ENCODE measurements at places on chromosomes 4 and X.

DNA sequence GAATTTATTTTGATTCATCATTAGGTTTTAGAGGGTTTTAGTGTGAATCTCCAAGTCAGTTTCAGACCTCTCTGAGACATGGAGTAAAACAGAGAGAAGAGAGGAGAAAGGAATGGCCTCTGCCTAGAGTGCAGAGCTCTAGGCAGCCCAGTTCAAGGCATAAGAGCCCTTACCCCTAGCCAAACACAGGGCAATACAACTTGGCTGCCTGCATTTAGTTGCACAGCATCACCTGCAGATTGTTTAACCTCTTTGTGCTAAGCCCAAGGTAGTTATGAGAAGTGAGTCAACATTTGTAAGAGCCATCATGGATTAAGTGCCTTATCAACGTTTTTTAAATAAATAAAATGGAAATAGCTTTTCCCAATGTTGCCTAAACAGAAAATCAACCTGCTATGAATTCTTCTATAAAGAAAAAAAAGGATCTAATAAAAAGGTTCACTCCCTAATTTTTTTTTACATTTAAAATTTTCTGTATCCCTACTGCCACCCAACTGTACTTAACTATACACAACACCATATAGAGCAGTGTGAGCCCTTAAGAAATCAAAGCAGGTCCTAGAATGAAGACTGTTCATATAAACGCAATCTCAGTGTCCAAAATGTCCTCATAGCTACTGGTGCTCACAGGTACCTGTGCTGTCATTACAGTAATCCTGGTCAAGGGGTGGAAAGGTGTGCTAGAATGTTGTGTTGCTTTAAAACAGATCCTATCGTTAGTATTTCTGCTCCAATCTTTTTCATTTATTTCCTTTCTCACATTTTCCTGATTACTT, 36.0 kb downstream of the PF4 start:
- DNase-seq = no peak

DNA sequence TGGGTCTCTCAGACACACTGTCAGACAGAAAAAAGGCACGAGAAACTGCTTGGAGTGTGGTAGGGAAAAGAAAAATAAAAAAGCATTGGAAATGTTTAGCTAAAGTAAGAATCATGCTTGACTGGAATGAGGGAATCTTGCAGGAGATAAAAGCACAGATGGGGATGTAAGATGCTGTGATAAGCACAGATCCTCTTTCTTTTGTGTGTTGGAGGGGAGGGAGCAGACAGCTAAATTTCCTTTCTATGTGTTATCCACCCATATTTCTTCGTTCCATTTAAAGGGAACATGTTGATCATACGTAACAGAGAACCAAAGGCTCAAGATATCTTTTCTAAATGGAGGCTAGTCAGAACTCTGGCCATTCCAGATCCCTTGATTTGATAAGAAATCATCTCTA, 614.0 kb upstream of the LCORL start:
- DNase-seq = no peak

GRCh38 chr4:68388347-68388865, 38.5 kb upstream of the YTHDC1 start:
- no peak for DNase-seq

DNA sequence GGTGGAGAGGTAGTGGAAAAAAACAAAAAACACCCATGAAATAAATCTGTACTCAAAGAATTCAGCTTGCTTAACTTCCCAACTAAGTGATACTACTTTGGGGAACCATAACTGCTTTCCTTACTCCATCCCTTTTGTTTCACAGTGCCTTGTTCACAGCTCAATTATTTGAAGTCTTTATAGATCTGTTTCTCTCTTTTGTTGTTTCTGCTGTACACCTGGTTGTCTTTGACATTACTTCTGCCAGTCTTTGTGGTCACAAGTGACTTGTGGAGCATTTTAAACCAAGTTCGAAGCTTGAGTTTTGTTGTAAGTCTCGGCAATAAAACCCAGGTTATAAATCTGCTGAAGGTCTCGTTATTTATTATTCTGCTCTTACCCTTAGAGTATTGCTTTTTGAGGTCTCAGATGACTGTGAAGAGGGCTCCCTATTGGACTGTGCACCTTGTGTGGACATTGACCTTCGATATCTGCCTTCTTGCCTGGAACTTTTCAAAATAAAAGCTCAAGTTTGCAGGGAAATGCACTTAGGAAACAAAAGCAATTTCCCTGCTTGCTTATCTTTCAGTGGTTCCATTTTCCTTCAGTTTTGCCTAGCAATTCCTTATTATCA, 59.8 kb downstream of the ANK2 start:
- DNase-seq = peak; percentile 30

- DNase-seq = peak; percentile 94
Observed at GRCh38 chr4:98778206-98778605, 119.8 kb upstream of the TSPAN5 start.

- DNase-seq = no peak
Observed at GRCh38 chr4:96993560-96993959, 1149.7 kb downstream of the STPG2 start.

- peak; percentile 47 for DNase-seq
Observed at GRCh38 chrX:47574547-47575301, 7.5 kb upstream of the TIMP1 start.

GRCh38 chr4:185209031-185209851, at the start of gene SNX25:
SNX25 (plus strand) TSS chr4:185209598; CDS start chr4:185209827, 229 bp downstream.
- peak; percentile 76 for DNase-seq

DNA sequence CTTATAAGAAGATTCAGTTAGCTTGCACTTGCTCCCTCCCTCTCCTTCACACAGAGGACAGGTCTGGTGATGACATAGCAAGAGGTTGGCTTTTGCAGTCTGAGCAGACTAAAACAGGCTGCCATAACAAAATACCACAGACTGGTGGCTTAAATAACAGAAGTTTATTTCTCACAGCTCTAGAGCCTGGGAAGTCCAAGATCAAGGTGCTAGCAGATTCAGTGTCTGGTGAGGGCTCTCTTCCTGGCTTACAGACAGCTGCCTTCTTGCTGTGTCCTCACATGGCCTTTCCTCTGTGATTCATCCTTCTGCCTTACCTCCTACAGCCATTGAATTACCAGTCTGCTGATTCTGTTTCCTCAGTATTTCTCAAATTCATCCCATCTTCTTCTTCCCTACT, 13.1 kb downstream of the RP2 start:
- no peak for DNase-seq

DNA sequence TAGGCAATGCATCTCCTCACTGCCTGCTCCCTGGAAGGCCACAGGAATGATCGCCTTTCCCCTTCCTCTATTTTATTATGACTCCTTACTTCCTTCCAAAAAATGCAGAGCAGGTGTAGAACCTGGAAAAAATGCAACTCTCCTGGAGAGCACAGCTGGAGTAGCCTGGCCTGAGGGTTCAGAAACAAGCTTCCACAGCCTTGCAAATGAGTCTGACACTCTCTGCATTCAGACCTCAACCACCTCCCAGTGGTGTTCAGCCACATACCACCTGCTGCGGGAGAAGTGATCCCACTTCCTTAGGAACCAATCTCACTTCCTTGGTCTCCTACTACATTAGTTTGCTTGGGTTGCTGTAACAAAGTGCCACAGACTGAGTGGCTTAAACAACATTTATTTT, 368.1 kb upstream of the NOCT start:
- no peak for DNase-seq

DNA sequence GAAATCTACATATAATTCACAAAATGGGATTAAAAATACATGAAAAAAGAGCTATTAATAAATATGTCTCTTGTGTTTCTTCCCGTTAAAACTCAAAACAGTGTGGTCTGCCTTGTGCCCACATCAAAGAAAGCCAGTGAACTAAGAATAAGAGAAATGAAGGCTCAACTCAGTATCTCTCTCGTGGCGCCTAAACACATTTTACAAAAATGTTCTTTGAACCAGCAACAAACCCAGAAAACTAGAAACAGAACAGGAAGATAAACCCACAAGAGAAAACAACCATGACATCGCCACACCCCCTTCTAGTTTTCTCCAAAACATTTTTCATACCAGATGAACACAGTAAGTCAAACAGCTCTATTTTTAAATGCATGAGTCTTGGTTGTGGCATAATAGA, 130.1 kb downstream of the DCHS2 start:
- peak; percentile 24 for DNase-seq

- no peak for DNase-seq
Observed at GRCh38 chrX:76398970-76399369, 28.5 kb upstream of the MAGEE1 start.

GRCh38 chrX:19785647-19786046, 101.8 kb downstream of the SH3KBP1 start:
- DNase-seq = no peak

GRCh38 chrX:103533511-103534216, 14.4 kb upstream of the RAB40A start:
- DNase-seq = peak; percentile 71

DNA sequence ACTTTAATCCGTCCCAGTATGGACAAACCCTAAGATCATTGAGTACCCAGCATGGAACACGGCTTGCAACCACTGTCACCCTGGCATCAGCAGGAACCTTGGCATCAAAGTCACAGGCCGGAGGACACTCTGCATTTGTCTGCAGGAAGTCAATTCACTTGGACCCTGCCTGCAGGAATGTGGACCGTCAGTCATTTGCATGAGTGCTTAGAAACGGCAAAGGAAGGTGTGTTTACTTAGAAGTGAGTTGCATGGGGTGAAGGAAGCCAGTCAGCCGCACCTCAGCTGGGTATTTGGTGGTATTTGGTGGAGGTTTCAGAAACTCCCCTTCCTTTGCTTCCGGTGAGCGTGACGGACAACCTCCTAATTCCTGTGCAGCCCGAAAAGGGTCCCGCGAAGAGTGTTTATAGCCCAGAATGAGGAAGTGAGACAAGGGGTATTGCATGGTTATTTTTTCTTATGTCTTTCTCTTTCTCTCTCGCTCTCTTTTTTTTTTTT, 15.5 kb downstream of the P2RY8 start:
- DNase-seq = no peak

DNA sequence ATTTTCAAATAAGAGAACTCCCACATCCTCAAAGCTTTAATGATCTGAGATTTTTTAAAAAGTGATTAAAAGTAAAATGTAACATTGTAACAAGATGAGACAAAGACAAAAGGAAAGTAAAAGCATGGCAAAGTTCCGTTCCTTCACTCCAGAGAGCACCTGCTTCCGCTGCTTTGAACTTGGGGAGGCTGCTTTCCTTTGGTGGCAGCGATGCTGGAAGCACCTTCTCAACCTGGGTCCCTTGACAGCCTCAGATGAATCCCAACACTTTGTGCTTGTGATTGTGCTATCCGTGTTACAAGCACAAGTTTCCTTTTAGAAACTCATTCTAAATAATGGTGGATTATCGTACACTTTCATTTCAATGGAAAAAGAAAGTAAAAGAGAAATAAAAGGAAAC, 59.7 kb downstream of the HADH start:
- DNase-seq = no peak

GRCh38 chrX:19729761-19730160, 157.6 kb downstream of the SH3KBP1 start:
- no peak for DNase-seq

DNA sequence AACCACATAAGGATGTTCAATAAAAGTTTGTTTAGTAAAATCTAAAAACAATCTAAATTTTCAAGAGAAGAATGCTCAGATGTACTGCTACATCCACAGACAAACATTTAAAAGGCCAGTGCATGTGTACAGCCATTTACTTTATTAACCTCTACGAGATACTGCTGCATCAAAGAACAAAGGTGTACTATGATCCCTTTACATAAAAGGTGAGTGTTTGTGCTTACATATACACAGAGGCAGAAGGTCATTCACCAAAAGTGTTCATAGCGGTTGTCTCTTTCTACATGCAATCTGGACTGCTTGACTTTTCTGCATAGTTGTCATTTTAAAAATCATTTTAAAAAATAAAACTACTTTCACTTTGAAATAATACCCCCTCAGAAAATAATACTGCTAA, 81.7 kb downstream of the AFAP1 start:
- DNase-seq = no peak

DNA sequence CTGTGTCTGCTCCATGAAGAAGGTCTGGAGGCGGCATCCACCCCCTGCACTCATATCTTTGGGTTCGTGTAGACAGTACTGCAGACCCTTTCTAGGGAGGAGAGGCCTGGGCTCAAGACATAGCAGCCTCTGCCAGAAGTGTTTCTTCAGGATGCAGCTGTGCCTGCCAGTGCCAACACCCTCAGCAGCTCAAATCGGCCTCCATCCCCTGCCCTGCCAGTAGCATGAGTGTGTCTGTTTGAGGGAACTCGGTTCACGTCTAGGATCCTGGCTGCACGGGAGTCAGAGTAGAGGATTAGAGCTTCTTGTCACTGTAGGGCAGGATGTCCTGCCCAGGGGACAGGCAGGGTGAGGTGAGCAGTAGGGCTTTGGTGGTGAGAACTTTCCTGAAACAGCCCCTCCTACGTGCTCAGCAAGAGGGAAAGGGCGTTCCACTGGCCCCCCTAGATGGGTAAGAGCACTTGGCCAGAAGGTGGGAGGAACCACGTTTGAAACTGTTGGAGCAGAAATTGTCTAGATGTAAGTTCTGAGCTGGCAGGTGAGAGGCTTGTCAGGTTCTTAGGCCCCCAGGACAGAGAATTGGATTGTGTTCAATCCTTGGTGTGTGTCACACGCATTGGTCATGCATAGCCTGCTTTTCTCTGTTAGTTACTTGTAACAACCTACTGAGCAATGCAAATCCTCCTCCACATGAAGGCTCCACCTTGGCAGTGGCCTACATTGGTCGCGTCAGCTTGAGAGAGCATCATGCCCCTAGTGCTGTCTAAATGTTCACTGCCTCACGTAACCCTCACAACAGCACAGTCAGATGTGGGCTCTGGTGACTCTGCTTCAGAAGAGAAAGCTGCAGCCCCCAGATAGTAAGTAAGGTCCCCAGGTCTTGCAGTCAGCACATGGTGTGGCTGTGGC, 25.8 kb upstream of the FAM193A start:
- no peak for DNase-seq

GRCh38 chrX:101655534-101655933, 4.1 kb downstream of the ARMCX2 start:
- DNase-seq = no peak

GRCh38 chrX:13780868-13781427, 35.9 kb downstream of the GPM6B start:
- DNase-seq = no peak

DNA sequence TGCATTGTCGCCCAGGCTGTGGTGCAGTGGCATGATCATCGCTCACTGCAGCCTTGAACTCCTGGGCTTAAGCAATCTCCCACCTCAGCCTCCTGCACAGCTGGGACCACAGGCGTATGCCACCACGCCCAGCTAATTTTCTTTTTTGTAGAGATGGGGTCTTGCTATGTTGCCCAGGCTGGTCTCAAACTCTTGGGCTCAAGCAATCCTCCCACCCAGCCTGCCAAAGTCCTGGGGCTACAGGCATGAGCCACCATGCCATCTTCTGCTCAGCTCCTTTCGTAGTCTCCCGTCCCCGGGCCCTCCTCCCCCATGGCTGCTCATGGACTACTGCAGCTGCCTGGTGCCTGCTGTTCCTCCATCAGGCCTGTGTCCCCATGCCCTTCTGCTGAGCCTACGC, 58.1 kb downstream of the TAPT1 start:
- no peak for DNase-seq

GRCh38 chr4:31086756-31087330, 366.7 kb downstream of the PCDH7 start:
- no peak for DNase-seq

DNA sequence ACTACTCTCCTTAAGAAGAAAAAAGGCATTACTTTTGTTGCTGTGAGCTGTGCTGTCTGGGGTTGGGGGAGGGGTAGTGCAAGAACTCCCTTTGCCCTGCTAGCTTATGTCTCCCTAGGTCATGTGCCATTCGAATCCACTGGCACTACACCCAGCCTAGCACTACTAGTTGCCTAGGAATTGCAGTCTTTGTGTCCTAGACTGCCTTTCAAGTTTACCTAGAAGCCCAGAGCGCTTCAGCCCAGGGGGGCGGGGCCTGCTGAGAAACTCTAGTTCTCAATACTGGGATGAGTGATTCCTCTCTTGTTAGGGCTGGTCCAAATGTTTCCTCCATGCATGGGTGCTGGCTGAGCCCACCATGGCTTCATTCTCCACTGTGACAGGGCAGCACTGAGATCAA, 1011.5 kb downstream of the PCDH19 start:
- no peak for DNase-seq
